ENCODE measurements at places on chromosomes 12 and 14.
A peak's percentile ranks its signal among the peaks of the same experiment; 100 is the strongest.

DNA sequence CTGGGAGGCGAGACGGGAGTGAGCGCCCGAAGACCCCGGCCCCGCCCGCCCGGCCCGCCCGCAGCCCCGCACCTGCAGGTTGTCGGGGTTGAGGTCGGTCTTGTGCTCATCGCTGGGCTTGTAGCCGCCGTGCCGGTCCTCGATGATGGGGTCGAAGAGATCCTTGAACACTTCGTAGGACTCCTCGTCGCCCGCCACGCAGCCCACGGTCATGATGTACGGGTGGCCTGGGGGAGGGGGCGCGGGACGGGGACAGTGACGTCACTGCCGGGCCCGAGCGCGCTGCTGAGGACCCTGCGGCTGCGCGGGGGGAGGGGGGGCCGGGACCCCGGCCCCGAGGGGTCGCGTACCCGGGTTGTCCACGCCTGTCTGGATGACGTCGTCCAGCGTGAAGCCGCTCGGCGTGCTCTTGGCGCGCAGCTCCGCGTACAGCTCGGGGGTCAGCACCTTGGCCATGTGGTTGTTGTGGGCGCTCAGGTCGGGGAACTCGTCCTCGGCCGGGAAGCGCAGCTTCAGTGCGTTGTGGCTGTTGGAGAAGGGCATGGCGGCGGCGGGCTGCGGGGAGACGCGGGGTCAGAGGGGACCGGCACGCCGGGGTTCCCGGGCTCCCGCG, 573 bp downstream of the CKB start:
- DNase-seq, result no peak

- no peak for DNase-seq
Observed at GRCh38 chr14:25846246-25846645, 751.6 kb downstream of the NOVA1 start.

DNA sequence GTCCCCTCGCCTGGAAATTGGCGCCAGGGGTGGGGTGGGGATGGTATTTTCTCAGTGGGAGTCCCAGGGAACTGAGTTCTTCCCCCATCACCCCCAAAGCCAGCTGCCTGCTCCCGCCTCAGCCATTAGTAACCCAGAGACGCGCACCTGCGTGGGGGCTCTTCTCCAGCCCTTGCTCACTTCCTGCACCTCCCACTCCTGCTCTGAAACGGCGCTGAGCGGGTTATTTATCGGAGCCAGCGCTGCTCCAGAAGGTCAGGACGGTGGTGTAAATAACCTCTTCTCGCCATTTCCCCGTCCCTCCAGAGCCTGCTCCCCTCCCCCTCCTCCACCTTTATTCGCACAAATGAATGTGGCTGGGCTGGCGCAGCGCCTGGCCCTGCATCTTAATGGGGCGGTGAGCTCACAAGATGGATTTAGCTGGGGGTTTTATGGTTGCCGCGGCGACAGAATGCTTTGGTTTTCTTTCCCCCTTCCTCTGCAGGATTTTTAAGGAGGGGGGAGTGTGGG, 12.2 kb downstream of the GPR84 start:
- peak; percentile 38 for DNase-seq

GRCh38 chr14:45212231-45212630, 40.8 kb downstream of the MIS18BP1 start:
- no peak for DNase-seq

DNA sequence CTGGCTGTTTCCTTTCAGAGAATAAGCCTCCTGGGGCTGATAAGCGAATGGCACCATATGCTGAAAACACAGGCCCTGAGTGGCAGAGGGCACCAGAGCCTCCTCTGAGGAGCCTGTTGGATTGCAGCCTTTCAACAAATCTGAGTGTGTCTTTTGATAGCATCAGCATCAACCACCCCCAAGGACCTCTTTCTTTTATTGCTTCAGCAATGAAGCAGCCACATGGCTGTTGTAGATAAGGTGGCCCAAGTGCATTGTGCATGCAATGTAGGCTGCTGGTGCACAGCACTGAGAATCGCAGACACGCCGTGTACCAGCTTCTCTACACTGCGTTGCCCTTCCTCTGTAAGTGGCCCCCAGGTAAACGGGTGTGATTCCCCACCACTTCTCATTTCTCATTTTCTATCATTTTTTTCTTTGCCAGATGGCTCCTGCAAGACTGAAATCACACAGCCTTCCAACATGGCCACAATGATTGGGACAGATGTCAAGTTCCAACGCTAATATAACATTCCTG, 191.7 kb downstream of the DAD1 start:
- DNase-seq, result no peak

GRCh38 chr12:87801860-87802720, 227.1 kb downstream of the C12orf50 start:
- DNase-seq, result no peak

DNA sequence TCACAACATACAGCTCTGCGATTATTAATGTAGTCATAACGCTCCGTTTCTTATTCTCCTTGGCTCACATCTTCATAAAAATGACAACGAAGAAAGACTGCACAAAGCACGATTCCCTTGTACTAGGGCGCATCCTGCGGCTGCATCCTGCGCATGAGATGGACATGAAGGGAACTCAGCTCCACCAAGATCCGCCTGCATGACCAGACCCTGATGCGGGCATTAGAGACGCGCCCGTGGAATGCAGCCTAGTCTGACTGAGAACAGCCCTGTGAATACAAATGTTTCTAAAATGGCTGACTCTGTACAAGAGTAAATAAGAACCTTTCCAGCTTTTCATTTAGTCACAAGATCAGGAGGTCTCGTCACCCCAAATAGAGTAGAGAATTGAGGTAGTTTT, 422.2 kb downstream of the NOVA1 start:
- DNase-seq, result no peak

DNA sequence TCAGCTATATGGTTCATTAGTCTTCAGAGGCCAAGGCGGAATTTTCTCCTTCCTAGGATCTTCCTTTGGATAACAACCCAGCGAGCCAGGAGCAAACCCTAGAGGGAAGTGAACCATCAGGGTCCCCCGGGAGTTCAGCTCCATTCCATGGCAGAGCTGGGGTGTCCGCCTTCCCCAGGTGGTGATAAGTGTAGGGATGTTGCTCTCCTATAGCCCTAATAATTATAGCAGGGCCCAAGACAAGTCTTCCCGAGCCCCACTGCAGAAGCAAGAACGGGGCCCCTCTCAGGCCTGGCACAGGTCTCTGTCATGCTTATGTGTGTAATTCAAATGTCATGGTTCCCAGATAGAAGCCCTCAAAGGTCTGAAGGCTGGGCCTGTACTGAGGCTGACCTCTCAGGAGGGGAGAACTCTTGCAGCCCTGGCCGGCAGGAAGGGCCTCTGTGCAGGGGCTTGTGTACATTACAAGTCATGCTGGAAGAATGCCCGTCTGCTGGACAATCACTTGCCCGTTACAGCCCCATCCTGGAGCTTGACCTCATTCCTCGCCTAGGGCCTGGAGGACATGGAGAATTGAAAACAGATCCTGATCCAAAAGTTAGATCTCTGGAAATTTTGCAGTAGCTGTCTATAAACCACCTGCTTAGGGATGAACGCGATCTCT, 17.3 kb downstream of the LRTM2 start:
- DNase-seq, result no peak

GRCh38 chr14:21039585-21040369, 2.4 kb upstream of the RNASE7 start:
- no peak for DNase-seq

DNA sequence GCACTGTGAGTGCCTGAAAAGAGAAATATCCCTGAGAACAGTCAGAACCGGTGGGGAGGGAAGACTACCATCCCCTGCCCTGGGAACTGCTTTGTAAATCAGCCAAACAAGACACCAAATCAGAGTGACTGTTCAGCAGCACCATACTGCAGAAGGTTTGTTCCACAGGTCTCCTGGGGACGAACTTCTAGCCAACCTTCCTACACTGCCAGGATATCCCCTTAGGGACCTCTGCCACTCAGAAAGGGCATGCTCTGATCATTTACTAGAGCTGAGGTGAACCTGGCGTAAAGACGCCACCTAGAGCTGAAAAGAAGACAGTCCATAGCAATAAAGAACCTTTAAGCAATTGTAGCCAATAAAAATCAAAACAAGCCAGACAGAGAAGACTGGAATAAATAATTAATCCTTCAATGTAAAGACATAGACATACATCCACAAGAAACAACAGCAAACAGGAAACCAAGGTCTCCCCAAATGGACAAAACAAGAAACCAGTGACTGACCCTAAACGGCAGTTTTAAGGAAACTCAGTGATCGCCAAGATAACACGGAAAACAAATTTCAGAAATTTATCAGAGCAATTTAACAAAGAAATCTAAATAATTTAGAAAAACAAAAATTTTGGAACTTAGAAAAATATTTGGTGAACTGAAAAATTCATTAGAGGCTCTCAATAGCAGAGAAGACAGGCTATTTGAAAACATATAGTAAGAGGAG, 228.1 kb upstream of the AMIGO2 start:
- DNase-seq, result peak; percentile 55

- DNase-seq, result peak; percentile 31
Observed at GRCh38 chr12:56206452-56207166, 15.1 kb downstream of the RNF41 start.

DNA sequence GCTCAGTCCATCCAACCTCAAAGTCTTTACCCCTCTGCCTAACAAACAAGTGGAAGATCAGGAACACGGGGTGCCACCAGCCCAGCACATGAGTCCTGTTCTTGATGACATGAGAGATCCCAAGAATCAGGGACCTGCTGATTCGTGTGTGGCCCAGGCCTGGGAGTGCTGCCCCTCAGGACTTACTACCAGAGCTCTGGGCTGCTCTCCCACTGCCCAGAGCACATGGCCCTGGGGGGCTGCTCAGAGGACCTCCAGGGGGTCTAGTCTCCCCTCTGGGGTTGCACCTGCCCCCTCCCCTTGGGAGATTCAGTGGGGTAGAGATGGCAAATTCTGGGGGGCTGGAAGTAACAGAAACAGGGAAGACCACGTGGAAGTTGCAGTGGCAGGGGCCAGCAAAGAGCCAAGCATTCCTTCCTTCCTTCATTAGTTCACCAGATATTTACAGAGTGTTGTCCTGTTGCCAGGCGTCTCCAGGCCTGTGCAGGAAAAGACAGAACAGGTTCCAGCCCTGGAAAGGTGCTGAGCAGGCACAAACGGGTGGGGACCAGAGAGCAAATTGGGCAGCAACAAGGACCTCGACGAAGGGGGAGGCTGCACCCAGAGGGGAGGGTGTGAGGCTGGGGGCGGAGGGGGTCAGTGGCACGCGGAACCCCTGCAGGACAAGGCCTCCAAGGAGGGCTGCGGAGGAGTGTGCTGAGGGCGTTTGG, 45.1 kb upstream of the MEG3 start:
- no peak for DNase-seq

GRCh38 chr14:89040080-89040459, 215.6 kb downstream of the TTC8 start:
- DNase-seq, result no peak

GRCh38 chr12:67208281-67209067, 60.7 kb upstream of the CAND1 start:
- DNase-seq, result no peak

DNA sequence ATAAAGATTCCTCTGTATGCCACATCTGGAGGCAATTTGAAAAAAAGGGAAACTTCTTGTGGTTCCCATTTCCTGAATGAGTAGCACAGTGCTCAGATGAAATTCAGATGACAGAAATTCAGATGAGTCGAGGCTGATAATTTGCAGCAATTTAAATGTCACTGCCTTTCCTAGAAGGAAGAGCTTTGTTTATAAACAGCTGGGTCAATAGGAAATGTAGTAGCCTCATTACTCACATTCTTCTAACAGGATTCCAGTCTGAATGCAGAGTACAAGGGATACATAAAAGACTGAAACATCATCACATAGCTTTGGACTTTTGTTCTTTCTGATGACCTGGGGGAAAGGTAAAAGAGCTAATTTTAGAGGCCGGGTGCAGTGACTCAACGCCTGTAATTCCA, 11.3 kb upstream of the DACT1 start:
- DNase-seq, result no peak

DNA sequence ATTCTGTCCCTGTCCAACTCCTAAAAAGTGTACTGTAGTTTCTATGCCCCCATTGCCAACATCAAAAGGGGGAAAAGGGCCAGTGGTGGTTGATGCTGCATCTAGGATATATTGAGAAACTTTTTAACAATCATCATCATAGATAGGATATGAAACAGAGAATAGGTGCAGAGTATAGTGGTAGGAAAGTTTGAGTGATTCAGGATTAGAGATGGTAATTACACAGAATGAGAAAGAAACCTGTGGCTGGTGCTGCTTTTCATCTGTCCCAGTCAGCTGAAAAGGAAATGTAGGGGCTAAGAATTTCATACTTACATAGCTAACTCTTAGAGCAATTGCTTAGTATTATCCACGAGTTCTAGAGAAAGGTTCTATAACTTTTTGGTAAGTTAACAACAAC, 67.6 kb downstream of the GTF2A1 start:
- DNase-seq, result no peak

- no peak for DNase-seq
Observed at GRCh38 chr14:61491876-61492434, 170.6 kb downstream of the PRKCH start.

- no peak for DNase-seq
Observed at GRCh38 chr12:71061451-71061850, 96.3 kb downstream of the TSPAN8 start.

DNA sequence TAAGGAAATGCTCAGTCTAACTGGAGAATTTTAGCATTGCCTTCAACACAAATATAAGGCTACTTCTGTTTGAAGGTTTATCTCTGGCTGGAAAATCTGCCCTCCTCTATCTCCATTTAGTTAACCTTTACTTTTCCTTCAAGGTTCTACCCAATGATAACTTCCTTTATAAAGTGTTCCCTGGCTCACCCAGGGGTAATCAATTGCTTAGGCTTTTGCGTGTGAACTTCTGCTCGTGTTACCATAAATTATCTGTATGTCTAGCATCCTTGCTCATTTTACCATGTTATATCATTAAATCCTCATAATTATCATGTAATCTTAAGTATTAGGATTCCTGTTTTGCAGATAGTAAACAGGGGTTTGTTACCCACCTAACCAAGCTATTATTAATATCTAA, 114.3 kb upstream of the FGD4 start:
- no peak for DNase-seq

GRCh38 chr14:31717294-31718085, 156.3 kb downstream of the NUBPL start:
- no peak for DNase-seq

GRCh38 chr12:96153131-96153725, 40.9 kb upstream of the ELK3 start:
- no peak for DNase-seq

- no peak for DNase-seq
Observed at GRCh38 chr12:119642986-119643385, 24.9 kb upstream of the PRKAB1 start.

DNA sequence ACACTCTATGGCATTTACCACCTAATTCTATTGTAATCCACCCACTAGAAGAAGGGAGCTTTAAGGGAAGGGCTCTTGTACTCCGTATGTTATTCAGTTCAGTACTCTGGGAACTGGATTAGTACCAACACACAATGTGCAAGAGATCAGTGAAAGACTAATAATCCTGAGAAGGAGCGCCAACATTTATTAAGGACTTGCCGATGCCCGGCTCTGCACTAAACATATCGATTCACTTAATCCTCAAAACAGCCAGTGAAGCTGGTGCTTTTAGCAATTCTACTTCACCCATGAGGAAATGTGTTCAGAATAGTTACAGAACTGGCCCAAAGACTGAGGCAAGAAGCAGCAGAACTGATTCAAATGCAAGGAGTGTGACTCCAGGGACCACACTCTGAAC, 80.9 kb downstream of the RPS6KA5 start:
- no peak for DNase-seq

- DNase-seq, result no peak
Observed at GRCh38 chr12:107493666-107494065, 191.9 kb upstream of the PWP1 start.

GRCh38 chr14:91329486-91330014, 85.0 kb upstream of the GPR68 start:
- DNase-seq, result no peak

- DNase-seq, result no peak
Observed at GRCh38 chr14:23916446-23916845, 37.1 kb upstream of the DHRS4 start.

GRCh38 chr12:56601503-56601902, 28.6 kb downstream of the BAZ2A start:
- DNase-seq, result peak; percentile 8
